ENCODE measurements at places on chromosomes 2 and 18.

GRCh38 chr2:79796641-79797040, 283.8 kb downstream of the CTNNA2 start:
- H3K4me1 ChIP-seq = no peaks in the 10 kb centered on the region
- H3K27ac ChIP-seq = no peak overlapping the region
- no peaks in the 10 kb centered on the region for H3K27me3 ChIP-seq
- no peak for DNase-seq

- no peaks in the 10 kb centered on the region for H3K4me1 ChIP-seq
- no peak overlapping the region for H3K27ac ChIP-seq
- no peak overlapping the region for H3K4me3 ChIP-seq
These were observed 68.3 kb downstream of the CRACDL start for GRCh38 chr2:98867539-98868309.

GRCh38 chr2:18814387-18814786, 225.0 kb upstream of the NT5C1B start:
- H3K36me3 ChIP-seq = no peaks in the 10 kb centered on the region
- no peaks in the 10 kb centered on the region for H3K4me1 ChIP-seq
- no peak overlapping the region for H3K27ac ChIP-seq
- no peak for DNase-seq

- no peaks in the 10 kb centered on the region for H3K27me3 ChIP-seq
- no peak for DNase-seq
- H3K36me3 ChIP-seq = no peaks in the 10 kb centered on the region
- H3K4me3 ChIP-seq = no peak overlapping the region
These were observed 49.8 kb upstream of the CNGA3 start for GRCh38 chr2:98296440-98296839.

DNA sequence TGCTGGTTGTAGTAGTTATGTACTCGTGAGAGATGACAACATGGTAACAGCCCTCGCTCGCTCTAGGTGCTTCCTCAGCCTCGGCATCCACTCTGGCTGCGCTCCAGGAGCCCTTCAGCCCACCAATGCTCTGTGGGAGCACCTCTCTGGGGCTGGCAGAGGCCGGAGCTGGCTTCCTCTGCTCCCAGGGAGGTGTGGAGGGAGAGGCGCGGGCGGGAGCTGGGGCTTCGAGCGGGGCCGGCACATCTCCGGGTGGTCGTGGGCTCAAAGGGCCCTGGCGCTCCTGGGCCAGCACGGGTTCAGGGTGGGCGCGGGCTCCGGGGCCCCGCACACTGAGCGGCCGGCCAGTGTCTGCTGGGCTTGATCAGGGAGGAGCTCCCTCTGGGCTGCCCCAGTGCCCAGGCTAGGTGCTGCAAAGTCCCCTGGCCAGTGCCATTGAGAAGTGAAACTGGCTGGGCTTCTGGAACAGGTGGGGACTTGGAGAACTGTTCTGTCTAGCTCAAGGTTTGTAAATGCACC, 1012.1 kb downstream of the CNTNAP5 start:
- no peak overlapping the region for H3K4me3 ChIP-seq
- H3K27ac ChIP-seq = no peak overlapping the region
- no peaks in the 10 kb centered on the region for H3K27me3 ChIP-seq
- no peaks in the 10 kb centered on the region for H3K4me1 ChIP-seq
- H3K36me3 ChIP-seq = no peaks in the 10 kb centered on the region
- peak; percentile 42 for DNase-seq

DNA sequence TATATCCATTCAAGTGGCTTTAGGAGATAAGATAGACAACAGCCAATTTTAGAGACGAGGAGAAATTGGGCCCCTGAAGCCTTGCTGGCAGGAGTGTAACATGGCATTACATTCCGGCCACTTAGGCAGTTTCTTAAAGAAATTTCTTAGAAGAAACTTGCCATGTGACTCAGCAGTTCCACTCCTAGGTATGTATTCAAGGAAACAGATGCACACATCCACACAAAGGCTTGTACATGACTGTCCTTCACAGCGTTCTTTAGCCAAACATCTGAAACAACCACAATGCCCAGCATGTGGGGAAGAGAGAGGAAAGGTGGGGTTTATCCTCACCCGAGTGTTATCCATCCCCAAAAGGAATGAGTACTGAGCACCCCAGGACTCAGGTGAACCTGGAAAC, 107.1 kb downstream of the NFATC1 start:
- H3K4me1 ChIP-seq = no peaks in the 10 kb centered on the region
- no peaks in the 10 kb centered on the region for H3K27me3 ChIP-seq
- no peaks in the 10 kb centered on the region for H3K36me3 ChIP-seq
- H3K4me3 ChIP-seq = no peak overlapping the region
- no peak for DNase-seq

GRCh38 chr2:23691565-23691964, 235.4 kb downstream of the ATAD2B start:
- no peaks in the 10 kb centered on the region for H3K27me3 ChIP-seq
- H3K4me1 ChIP-seq = no peaks in the 10 kb centered on the region
- peak; percentile 77 for DNase-seq
- H3K36me3 ChIP-seq = no peaks in the 10 kb centered on the region
- H3K4me3 ChIP-seq = no peak overlapping the region

- no peak overlapping the region for H3K27ac ChIP-seq
- no peak for DNase-seq
- no peaks in the 10 kb centered on the region for H3K36me3 ChIP-seq
- H3K27me3 ChIP-seq = no peaks in the 10 kb centered on the region
- no peak overlapping the region for H3K4me3 ChIP-seq
These were observed 126.7 kb downstream of the OLA1 start for GRCh38 chr2:174121612-174122011.

DNA sequence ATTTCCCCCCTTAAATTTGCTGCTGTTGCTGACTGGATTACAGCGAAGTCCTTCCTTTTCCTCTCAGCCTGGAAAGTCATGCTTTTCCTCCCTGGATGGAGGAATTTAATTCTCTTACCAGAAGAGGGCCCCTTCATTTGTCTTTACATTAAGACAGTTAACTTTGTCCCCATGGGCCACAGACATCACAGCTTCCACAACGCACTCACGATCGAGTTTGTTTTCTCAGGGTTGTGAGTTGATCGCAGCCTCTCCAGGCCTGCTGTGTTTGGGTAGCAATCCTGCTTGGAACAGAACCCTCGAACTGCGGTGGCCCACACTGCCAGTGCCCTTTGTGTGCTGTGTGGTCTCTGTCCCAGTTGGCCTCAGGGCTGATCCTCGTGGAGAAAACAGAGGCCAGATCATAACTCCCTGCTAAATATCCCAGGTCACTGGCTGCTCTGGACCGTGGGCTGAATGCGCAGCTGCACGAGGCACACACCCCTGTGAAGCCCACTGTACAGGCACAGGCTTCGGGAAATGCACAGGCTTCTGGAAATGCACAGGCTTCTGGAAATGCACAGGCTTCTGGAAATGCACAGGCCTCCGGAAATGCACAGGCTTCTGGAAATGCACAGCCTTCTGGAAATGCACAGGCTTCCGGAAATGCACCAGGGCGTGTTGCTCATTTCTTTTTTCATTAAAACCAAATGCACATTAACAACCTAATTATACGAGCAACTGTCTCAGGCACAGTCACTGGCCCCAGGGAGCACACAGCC, 2.2 kb upstream of the PDIA6 start:
- DNase-seq = no peak
- H3K36me3 ChIP-seq = no peaks in the 10 kb centered on the region
- no peak overlapping the region for H3K27ac ChIP-seq
- H3K27me3 ChIP-seq = no peaks in the 10 kb centered on the region

DNA sequence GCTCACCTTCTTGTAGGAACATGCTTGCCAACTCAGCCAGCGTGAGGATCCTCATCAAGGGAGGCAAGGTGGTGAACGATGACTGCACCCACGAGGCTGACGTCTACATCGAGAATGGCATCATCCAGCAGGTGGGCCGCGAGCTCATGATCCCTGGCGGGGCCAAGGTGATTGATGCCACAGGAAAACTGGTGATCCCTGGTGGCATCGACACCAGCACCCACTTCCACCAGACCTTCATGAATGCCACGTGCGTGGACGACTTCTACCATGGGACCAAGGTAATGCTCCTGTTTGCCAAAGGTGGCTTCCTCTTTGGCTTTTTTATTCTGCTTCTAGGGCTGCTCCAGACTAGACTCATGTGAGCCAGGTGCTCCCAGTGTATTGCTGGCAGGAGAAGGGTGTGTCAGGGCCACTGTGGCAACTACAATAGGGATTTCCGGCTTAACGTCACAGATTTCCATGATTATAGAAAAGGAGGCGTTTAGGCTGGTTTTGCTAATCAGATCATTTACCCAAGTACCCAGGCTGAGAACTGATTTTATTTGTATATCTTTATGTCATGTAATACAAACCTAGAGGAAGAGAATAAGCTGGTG, 50.6 kb downstream of the DPYSL5 start:
- no peaks in the 10 kb centered on the region for H3K27me3 ChIP-seq
- no peaks in the 10 kb centered on the region for H3K4me1 ChIP-seq
- DNase-seq = no peak

DNA sequence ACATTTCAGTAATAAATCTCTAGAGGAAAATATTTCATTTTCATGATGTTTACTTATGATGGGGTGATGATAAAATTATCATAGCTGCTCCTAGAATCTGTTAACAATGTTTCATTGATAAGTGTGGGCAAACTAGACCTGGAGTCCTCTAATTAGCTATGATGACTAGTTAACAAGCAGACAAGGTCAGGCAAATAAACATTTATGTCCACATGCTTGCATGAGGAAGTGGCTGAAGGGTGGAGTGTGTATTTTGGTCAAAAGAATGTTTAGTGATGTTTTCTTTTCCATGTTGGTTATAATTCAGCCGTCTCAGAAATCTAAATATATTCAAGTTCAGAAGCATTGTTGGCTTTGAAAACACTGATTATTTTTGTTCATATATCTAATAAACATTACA, 99.9 kb upstream of the FN1 start:
- no peak overlapping the region for H3K4me3 ChIP-seq
- H3K4me1 ChIP-seq = peaks cover 2% of the 10 kb centered on the region
- no peak for DNase-seq
- no peak overlapping the region for H3K27ac ChIP-seq
- H3K36me3 ChIP-seq = peaks cover 2% of the 10 kb centered on the region

- H3K27ac ChIP-seq = no peak overlapping the region
- H3K27me3 ChIP-seq = no peaks in the 10 kb centered on the region
- H3K36me3 ChIP-seq = no peaks in the 10 kb centered on the region
- no peak for DNase-seq
- H3K4me3 ChIP-seq = no peak overlapping the region
- H3K4me1 ChIP-seq = no peaks in the 10 kb centered on the region
These were observed 267.3 kb downstream of the MTX2 start for GRCh38 chr2:176536439-176537133.

Measured in aorta (tissue), 5 donors.